ENCODE measurements at places on chromosomes 4 and X.

GRCh38 chrX:42809569-42809968, 31.6 kb upstream of the PPP1R2C start:
- no peak for DNase-seq

- no peak for DNase-seq
Measured at GRCh38 chr4:958696-959337, 14.6 kb downstream of the DGKQ start.

DNA sequence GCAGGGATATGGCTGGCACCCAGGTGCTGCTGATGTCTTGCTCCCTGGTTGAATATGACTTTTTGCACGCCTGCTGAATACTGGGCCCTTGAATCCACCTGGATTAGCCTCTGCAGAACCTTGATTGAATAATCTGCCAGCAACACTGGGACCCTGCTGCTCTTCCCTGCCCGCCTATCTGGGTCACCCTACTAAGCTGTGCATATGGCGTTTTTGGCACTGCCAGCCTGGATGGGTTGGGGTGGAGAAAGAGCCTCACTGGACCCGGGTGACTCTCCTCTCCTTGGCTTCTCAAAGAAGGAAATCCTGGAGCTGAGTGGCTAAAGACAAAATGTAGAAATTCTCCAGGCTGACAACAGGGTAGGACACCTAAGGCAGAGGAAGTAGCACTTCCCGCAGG, 100.0 kb downstream of the MAOA start:
- no peak for DNase-seq

DNA sequence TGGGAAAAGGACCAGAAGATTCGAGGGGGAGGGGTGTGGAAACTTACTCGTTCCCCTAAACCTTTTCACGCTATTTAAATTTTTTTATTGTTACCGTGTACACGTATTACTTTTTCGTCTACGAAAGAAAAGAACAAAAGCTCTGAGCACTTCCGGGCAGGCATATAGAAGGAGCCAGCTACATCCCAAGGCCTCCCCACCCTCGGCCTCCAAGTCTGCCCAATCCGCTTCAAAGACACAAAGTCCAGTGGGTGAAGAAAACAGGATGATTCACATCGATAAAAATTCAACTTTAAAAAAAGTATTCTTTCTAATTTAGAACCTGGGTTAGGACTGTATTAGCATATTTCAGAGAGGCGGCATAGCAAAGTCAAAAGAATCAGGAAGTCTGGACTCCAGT, 23.1 kb downstream of the SEL1L3 start:
- no peak for DNase-seq

DNA sequence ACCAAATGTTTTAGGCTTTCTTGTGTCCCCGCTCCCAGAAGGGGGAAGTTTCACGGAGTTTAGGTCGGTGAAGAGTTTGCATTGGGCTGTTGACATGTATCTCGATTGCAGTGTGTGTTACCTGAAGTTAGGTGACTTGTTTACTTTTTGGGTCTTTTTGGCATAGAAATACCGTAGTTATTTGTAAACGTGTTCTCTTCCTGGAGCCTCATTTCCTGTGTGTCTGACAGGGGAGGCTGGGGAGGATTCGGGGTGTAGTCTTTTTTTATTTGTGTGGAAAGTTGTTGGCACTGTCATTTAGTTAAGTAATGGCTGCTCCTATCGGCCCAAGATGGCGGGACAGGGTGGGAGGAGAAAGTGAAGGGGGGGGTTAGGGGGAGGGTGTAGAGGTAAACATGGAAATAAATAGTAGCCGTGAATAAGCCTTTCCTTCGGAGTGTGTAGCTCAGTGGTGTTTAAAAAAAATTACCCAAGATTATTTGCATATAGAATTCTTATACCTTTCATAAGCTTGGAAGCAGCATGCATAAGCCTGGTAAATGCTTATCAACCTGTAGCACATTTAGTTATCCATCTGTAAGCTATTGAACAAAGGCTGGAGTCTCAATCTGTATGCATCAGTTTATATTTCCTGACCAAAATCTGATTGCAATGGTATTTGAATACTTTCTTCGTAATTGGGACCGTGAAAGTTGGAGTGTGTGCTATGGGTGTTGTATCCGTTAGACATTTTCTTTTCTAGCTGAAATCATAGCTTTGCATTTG, 1.6 kb downstream of the KDM6A start:
- DNase-seq: peak; percentile 49

GRCh38 chrX:123487236-123487635, 245.6 kb downstream of the THOC2 start:
- no peak for DNase-seq

- no peak for DNase-seq
Measured at GRCh38 chr4:20617678-20618396, 82.4 kb upstream of the PACRGL start.

- no peak for DNase-seq
Measured at GRCh38 chrX:53430231-53430630, 3.9 kb downstream of the HSD17B10 start.

GRCh38 chr4:65600656-65601055, 69.6 kb downstream of the EPHA5 start:
- no peak for DNase-seq

DNA sequence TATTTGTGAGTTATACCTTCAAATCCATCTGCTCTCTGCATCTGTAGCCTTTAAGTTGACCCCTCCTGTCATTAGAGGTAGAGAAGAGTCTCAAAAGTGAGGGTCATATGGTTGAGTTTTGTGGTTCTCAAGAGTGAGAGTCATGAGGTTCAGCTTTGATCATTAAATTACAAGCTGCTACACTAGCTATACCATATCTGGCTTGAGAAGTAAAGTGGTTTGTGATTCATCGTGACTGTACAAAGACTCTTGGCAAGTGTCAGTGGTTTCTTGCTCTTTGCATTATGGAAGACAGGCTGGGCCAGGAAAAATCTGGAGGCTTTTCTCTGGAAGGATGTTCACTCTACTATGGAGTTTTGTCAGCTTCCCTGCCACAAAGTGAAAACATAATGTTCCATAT, 170.6 kb downstream of the ZC4H2 start:
- DNase-seq: no peak

- DNase-seq: no peak
Measured at GRCh38 chrX:10282490-10282889, 125.7 kb downstream of the CLCN4 start.

- DNase-seq: no peak
Measured at GRCh38 chrX:107728371-107729099, 47.1 kb downstream of the TSC22D3 start.

- DNase-seq: no peak
Measured at GRCh38 chrX:136714626-136715599, 65.8 kb downstream of the ARHGEF6 start.

GRCh38 chr4:40275065-40275730, 59.9 kb upstream of the CHRNA9 start:
- DNase-seq: no peak

DNA sequence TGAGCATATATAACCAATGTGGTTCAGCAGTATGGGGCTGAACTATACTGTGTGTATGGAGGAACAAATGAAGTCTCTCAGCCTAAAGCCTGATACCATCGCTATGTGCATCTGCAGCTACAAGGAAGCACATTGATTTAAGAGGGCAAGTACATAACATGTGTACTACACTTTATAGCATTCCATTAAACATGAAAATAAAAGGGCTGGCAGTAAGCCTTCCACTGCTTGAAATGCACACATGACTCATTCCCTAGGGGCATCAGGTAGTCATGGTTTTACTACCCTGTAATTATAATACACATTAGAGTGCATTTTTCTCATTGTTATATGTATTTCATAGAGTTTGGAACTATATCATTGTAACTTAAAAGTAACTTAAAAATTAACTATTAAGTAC, 51.2 kb downstream of the SMARCA1 start:
- no peak for DNase-seq

DNA sequence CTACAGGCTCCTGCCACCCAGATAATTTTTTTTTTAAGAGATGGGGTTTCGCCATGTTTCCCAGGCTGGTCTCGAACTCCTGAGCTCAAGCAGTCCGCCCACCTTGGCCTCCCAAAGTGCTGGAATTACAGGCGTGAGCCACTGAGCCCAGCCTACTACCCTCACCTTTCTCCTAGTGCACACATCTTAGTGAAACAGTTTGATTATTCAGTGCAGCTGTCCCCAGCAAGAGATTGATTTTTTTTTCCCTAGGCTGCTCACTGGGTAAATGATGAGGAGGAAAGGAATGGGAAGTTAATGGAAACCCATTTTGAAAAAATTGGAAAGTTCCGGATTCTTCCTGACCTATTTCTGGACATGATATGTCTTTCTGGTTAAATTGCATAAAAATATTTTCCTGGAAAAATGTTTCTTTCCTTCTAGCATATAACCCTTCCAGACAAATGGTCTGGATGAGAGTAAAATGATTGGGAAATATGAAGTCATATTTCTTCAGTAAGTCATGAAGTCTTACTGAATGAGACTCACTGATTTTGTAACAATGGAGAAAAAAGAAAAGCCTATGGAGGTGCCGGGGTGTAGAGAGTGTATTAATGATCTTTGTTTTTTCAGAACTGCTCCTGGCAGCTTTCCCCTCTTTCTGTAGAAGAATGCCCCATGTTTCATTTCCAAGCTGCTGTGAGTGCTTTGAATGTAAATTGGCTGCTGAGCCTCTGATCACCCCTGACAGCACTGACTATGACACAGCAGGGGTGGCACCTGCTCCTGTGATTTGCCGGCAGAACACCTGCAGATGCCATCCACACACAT, 19.5 kb upstream of the ZNF41 start:
- DNase-seq: no peak

DNA sequence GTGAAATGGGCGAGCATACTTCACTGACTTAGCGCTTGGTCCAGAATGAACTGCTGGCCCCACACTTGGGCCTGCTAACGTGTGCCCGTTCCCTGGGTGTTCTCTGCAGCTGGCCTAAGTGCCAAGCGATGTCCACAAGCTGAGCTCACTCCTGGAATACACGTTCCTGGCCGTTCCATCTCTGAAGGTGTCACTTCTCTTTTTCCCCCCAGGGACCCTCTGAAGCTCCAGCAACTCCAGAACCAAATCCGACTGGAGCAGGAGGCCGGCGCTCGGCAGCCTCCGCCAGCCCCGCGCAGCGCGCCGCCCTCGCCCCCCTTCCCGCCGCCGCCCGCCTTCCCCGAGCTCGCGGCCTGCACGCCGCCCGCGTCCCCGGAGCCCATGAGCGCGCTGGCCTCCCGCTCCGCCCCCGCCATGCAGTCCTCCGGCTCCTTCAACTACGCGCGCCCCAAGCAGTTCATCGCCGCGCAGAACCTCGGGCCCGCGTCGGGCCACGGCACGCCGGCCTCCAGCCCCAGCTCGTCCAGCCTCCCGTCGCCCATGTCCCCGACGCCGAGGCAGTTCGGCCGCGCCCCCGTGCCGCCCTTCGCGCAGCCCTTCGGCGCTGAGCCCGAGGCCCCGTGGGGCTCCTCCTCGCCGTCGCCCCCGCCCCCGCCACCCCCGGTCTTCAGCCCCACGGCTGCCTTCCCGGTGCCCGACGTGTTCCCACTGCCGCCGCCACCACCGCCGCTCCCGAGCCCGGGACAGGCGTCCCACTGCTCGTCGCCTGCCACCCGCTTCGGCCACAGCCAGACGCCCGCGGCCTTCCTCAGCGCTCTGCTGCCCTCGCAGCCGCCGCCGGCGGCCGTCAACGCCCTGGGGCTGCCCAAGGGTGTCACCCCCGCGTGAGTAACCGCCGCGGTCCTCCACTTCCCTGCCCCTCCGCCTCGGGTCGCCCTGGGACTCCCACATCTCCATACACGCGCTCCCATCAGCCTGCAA, 132.3 kb downstream of the CBR4 start:
- DNase-seq: no peak

DNA sequence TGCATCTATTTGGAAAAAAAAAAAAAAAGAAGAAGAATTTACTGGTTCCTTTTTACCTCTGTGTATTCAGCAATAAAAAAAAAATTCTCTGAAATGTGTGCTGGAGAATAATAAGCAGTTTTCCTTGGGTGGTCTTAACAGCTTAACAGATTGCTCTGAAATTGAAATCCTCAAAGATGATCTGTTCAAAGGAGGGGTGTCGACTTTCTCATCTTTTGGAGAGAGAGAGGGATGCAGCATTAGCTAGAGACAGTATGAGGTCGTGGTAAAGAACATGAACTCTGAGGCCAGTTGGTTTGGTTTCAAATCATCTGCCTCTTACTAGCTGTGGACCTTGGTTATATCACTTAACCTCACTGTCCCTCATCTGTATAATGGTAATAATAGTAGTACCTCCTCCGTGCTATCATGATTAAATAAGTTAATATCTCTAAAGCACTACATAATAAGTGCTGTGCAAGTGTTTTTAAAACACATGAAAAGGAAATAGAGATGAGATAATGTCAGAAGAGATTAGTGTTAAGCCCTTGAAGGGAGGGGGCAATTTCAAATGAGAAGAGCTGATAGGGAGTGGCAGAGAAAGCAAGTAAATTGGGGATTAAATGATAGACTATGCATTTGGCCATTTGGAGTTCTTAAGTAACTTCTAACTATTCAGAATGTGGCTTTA, 109.9 kb upstream of the LIMCH1 start:
- DNase-seq: no peak

DNA sequence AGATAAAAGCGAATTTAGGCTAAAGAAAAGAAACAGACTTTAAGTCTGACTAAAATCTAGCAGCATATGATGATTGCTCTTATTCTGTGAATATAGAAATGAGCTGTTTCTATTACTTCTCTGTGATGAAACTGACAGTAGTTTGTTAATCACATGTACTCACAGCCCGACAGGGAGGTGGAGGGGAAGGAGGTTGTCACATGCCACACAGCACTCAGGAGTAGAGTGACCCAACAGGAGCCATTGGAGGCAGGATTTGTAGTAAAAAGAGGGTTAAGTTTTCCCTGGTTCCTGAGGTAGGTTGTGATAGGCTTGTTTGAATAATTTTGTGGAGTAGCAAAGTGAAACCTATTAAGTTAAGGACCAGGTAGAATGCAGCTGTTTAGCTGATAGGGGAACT, 495.9 kb downstream of the CENPC start:
- DNase-seq: no peak

DNA sequence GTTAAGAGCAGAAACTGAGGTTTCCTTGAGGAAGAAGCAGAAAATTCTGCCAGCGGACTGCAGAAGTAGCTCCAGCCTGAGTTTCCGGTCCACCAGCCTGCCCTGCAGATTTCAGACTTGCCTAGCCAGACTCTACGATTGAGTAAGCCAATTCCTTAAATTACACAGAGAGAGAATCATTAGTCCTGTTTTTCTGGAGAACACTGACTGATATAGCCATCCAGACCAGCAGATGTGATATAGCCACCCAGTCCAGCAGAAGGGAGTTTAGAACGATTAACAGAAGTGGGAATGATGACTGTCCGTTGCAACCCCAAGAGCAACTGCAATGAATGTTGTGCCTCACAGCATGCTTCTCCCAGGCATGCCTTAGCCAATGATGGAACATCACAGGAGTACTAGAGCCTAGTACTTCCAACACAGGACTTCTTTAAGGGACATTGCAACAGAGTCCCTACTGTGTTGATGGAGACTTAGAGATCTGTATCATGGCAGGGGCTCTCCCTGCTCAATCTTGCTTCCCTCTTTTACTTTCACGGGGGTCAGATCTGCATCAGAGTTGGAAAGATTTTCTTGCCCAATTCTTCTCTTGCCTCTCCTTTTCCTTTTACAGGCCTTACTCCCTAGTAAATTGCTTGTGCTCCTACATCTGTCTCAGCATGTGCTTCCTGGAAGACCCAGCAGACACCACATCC, 264.6 kb upstream of the CLNK start:
- DNase-seq: no peak
